ENCODE measurements at places on chromosomes 6 and 20.
A peak's percentile ranks its signal among the peaks of the same experiment; 100 is the strongest.

GRCh38 chr6:108686896-108687295 lies 126.2 kb downstream of the FOXO3 start:
- peaks cover 2% of the 10 kb centered on the region for H3K36me3 ChIP-seq
- no peak overlapping the region for H3K27ac ChIP-seq
- no peak for DNase-seq
- H3K27me3 ChIP-seq = no peaks in the 10 kb centered on the region
- no peak overlapping the region for H3K4me3 ChIP-seq

DNA sequence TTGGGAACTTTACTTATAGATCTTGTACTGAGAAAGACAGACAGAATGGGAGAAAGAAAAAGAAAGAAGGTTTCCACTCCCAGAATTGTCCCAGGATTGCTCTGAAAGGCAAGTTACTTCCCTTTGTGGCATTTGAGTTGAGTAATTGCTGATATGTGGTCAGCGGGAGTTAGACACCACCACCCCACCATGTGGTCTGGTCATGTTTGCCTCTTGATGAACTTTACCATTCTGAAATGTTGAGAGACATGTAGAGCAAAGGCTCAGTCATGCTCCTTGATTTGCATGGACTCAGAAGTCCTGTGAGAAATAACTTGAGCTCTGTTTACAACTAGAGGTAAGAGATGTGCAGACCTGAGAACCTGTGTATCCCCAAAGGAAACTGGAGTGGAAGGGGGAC lies 17.1 kb downstream of the TCF21 start:
- 0 out of 3 replicates have a peak, but pooled peaks cover 5% of the 10 kb centered on the region for H3K27me3 ChIP-seq
- H3K4me1 ChIP-seq = no peaks in the 10 kb centered on the region
- H3K27ac ChIP-seq = no peak overlapping the region
- no peak overlapping the region for H3K4me3 ChIP-seq
- DNase-seq = no peak
- H3K36me3 ChIP-seq = no peaks in the 10 kb centered on the region

GRCh38 chr20:13458860-13459451 lies 179.8 kb downstream of the TASP1 start:
- no peaks in the 10 kb centered on the region for H3K27me3 ChIP-seq
- no peak overlapping the region for H3K27ac ChIP-seq
- DNase-seq = peak; percentile 61
- H3K36me3 ChIP-seq = no peaks in the 10 kb centered on the region
- H3K4me1 ChIP-seq = peaks cover 19% of the 10 kb centered on the region
- no peak overlapping the region for H3K4me3 ChIP-seq

GRCh38 chr6:75296811-75297779 lies 12.5 kb upstream of the TMEM30A start:
- H3K27ac ChIP-seq = no peak overlapping the region
- no peaks in the 10 kb centered on the region for H3K4me1 ChIP-seq
- no peaks in the 10 kb centered on the region for H3K27me3 ChIP-seq

GRCh38 chr6:161011492-161012480 lies 20.2 kb downstream of the MAP3K4 start:
- H3K27ac ChIP-seq = no peak overlapping the region
- no peaks in the 10 kb centered on the region for H3K36me3 ChIP-seq
- no peak for DNase-seq
- no peaks in the 10 kb centered on the region for H3K4me1 ChIP-seq
- no peak overlapping the region for H3K4me3 ChIP-seq

- H3K4me1 ChIP-seq = peaks cover 11% of the 10 kb centered on the region
- DNase-seq = no peak
- H3K4me3 ChIP-seq = no peak overlapping the region
- H3K27ac ChIP-seq = no peak overlapping the region
- no peaks in the 10 kb centered on the region for H3K36me3 ChIP-seq
These were observed 12.1 kb upstream of the CNKSR3 start for GRCh38 chr6:154522576-154522975.

GRCh38 chr6:128519132-128519930 lies 1.1 kb downstream of the PTPRK start:
- peak overlapping the region; percentile 93 for H3K27ac ChIP-seq
- H3K4me1 ChIP-seq = peaks cover 55% of the 10 kb centered on the region
- peak; percentile 87 for DNase-seq
- peak overlapping the region; percentile 98 for H3K4me3 ChIP-seq
- no peaks in the 10 kb centered on the region for H3K36me3 ChIP-seq
